ENCODE measurements at places on chromosomes 4 and X.
A peak's percentile ranks its signal among the peaks of the same experiment; 100 is the strongest.

DNA sequence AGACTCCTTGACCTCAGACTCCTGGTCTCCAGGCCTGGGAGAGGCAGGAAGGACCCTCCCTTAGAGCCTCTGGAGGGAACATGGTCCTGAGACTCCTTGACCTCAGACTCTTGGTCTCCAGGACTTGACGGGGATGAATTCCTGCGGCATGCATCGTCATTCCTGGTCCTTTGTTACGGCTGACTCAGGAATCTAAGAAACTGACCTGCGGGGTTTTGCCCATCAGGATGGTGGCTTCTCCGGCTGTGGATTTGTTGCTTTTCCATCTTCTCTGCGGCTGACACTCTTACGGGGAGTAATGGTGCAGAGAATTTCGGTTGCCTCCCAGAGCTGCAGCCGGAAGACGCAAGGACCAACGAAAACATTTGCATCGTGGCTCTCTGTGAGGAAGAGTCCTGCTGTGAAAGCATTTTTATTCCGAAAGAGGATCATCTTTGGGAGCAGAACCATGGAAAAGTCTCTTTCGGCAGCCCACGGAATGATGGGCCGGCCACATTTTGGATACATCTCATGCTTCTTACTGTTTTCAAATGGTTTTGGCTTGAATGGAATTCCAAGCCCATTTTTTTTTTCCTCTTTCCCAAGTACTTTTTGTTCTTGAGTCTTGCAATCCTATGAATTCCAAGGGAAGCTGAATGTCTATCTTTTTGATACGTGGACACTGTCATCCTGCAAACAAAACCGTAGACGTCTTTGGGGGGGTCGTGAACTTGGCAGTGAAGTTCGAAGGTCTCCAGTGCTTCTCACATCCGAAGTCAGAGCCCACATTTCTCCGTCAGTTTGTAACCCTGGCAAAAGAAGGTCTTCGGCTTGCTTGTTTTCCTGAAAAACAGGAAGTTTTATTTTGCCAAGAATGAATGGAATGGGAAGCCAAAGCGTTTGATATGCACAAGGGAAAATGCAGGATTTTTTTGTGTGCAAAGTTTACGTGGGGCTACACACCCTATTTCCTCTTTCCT is 36.5 kb downstream of the SHOX start:
- DNase-seq: no peak

GRCh38 chr4:37953620-37954293 is 6.4 kb upstream of the PTTG2 start:
- no peak for DNase-seq

GRCh38 chr4:10403633-10404445 is 53.4 kb downstream of the ZNF518B start:
- DNase-seq: peak; percentile 7

GRCh38 chrX:48696909-48697727 is 584 bp downstream of the SUV39H1 start:
- peak; percentile 77 for DNase-seq

DNA sequence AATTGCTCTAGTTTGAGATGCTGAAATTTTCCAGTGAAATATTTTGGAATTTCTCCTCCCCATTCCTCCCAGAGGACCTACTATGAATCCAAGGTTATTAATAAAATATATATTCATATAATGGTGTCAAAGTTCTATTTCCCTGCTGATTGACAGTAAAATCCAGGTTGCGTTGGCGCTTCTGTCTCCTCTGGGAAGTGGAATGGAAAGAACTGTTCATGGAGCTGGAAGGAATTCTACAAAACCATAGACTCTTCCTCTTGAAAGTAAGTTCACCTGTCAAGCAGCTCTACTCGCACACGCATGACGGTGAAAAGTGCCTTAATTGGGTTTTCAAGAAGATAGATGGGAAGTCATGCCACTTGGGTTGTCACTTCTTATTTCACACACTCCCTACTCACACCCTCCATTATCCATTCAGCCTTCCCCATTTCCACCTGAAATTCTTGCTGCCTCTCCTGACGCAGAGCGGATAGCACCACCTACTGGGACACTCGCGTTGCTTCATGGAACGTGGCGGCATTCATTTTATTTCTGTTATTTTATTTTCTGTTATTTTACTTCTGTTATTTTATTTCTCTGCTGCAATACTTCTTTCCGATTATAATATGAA is 351.6 kb downstream of the NLGN4X start:
- no peak for DNase-seq

- no peak for DNase-seq
Measured at GRCh38 chr4:385934-386707, 48.5 kb downstream of the ZNF141 start.

- no peak for DNase-seq
Measured at GRCh38 chr4:6668391-6668790, 25.3 kb upstream of the S100P start.
